ENCODE measurements at places on chromosomes 1 and 21. TPM values are rescaled to one million over a fixed set of nuclear protein-coding genes. Genes with fewer than 3 reads are reported as not detected.

DNA sequence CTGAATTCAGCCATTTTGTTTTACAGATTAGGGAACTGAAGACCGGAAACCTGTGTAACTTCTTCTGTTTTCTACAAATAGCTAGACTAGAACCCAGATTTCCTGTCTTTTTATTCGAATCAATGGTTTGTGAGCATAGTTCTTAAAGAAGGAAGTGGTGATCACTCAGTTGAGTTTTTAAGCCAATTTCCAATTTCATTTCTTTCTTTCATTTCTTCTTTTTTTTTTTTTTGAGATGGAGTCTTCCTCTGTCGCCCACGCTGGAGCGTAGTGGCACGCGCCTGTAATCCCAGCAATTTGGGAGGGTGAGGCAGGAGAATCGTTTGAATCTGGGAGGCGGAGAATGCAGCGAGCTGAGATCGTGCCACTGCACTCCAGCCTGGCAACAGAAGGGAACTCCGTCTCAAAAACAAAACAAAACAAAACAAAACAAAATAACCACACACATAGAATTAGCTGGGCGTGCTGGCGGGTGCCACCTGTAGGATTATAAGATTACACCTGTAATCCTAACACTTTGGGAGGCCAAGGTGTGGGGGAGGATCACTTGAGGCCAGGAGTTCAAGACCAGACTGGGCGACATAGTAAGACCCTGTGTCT lies 3.0 kb upstream of the MDM4 start:
- no peak overlapping the region for H3K4me3 ChIP-seq
- no peak overlapping the region for H3K27ac ChIP-seq
- no peaks in the 10 kb centered on the region for H3K27me3 ChIP-seq
- H3K4me1 ChIP-seq, result no peaks in the 10 kb centered on the region
- H3K36me3 ChIP-seq, result no peaks in the 10 kb centered on the region
- DNase-seq, result no peak

DNA sequence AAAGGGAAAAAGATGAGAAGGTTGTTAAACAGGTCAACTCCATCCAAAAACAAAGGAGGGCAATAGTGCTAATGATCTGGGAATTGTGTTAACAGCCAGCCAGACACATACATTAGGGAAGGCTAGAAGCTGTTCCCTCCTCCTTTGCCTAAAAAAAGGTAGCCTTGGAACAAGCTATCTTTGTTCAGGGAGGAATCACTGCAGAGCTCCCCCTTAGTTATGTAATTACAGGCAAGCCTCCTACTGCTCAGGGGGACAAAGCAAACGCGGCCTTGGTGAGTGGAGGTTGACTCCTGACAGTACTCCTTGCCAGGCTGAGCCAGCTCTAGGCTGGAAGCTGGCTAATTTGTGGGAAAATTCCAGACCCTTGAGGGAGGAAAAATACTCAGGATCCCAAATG lies 97.6 kb downstream of the VAV3 start:
- H3K27me3 ChIP-seq, result no peaks in the 10 kb centered on the region
- no peak overlapping the region for H3K4me3 ChIP-seq

DNA sequence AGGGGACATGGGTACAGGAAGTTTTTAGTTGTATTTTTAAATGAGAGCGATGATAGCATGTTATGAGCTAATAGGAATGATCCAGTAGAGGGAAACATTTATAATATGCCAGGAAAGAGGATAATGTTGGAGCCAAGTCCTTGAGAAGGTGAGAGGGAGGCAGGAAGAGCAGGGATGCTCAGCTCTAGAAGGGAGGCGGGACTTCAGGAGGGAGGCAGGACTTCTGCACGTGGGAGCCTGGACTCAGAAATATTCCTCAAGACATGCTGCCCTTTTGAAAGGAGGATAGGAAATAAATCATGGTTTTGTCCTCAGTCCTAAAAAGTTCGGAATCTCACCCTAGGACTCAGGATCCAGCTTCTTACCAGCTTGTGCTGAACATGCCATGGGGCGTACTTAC lies 5.9 kb downstream of the ADARB1 start:
- no peak overlapping the region for H3K4me3 ChIP-seq
- no peaks in the 10 kb centered on the region for H3K36me3 ChIP-seq
- peaks cover 38% of the 10 kb centered on the region for H3K4me1 ChIP-seq
- no peaks in the 10 kb centered on the region for H3K27me3 ChIP-seq
- peak; percentile 17 for DNase-seq

DNA sequence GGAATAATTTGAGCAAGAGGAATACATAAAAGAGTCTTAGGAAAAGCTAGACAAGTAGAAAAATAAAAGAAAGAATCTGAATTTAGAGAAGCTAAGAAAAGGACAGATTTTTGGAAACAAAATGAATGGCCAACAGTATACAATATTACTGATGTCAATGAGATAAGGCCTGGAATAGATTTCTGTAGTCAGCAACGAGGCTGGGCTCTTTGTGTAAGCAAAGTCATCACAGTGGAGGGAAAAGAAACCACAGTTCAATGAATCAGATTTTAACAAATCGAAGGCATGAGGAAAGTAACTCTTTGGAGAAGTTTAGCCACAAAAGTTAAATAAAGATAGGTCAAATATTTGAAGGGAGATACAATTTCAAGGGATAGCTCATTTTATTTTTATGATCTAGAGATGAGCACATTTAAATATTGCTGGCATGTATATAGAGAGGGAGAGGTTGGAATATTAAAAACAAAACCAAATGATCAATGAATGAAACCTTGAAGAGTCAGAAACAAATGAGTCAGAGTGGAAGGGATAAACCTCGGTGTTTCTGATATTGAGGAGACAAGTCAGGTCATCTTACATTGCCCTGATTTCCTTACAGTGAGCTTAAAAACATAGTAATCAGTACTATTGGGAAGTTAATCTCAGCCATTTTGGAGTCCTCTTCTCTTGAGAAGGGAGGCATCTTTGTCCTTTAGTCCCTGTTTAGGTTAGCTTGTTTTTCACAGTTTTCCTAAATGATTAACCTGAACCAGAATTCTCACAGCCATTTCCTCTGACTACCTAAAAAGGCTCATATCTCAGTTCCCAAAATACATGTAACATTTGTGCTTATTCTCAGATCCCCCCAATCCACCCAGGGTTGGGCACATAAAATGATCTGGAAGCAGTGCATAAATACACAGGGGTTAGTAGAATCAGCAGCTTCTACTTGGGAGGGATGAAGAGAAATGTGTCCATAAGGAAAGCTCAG lies 620.0 kb upstream of the B3GALT2 start:
- H3K36me3 ChIP-seq, result no peaks in the 10 kb centered on the region
- no peak for DNase-seq
- no peak overlapping the region for H3K27ac ChIP-seq
- no peaks in the 10 kb centered on the region for H3K4me1 ChIP-seq

DNA sequence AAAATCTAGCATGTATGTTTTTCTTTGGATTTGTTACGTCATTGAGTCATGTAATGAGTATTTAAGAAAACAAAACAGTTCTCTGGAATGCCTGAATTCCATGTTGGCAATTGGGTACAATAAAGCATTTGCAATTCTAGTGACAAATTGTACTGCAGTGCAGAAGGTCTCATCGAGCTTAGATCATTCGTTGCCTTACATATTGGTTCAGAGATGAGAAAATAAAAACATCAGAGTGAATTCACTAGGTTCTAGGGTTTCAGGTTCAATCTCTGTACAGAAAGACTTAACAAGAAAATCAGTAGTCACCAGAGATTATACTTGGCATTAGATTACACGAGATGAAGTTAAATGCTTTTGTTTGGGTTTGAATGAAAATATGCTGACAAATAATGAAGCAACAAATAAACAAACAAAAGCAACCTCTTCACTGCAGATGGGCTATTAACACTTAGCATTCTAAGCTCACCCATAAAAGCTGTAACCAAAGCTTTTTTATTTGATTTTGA lies 124.7 kb downstream of the RYR2 start:
- no peaks in the 10 kb centered on the region for H3K27me3 ChIP-seq
- no peaks in the 10 kb centered on the region for H3K4me1 ChIP-seq
- DNase-seq, result no peak

DNA sequence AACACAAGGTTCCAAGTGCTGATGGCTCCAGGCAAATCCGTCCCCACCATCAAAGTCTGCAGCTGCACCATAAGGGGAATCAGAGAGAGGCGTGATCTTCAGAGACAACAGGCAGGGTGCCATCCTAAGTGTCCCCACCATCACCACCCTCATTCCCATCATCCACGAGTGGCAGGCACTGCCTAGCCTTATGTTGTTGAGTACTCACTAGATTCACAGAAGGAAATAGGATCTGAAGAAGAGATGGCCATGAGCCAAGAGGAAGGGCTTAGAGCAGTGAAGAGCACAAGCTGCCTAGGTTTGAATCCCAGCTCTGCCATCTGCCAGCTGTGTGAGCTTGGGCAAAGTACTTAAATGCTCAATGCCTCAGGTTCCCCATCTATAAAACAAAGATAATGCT lies 207.3 kb upstream of the CSF3R start:
- no peaks in the 10 kb centered on the region for H3K36me3 ChIP-seq
- no peak for DNase-seq
- H3K4me3 ChIP-seq, result no peak overlapping the region
- 0 out of 2 replicates have a peak, but pooled peaks cover under 1% of the 10 kb centered on the region for H3K27me3 ChIP-seq

DNA sequence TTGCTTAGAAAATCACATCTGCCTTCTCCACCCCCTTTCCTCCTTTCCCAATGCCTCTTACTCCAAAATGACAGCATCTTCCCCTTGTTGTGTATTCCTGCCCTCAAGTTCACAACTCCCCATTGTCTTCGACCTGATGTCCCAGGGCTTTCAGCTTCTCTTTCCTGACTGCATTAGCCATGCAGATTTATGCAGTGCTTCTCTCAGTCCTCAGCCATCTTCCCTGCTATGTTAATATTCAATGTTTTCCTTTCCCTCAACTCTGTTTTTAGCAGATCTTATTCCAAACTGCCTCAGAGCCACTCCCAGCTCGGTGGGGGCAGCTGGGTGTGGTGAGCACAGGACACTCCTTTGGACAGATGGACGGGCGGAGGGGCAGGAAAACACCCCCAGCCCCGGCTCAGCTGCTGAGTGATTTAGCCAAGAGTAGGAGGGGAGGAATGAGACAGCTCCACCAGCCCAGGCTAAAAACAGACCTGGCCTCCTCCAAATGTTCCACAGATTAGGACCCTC lies 71.0 kb downstream of the CD2 start:
- DNase-seq, result peak; percentile 17
- H3K4me3 ChIP-seq, result no peak overlapping the region
- H3K27me3 ChIP-seq, result no peaks in the 10 kb centered on the region
- H3K27ac ChIP-seq, result no peak overlapping the region

GRCh38 chr1:205800427-205800826 lies 12.6 kb downstream of the SLC41A1 start:
- H3K4me1 ChIP-seq, result peaks cover 10% of the 10 kb centered on the region
- H3K4me3 ChIP-seq, result no peak overlapping the region
- 0 out of 2 replicates have a peak, but pooled peaks cover 5% of the 10 kb centered on the region for H3K36me3 ChIP-seq
- H3K27me3 ChIP-seq, result no peaks in the 10 kb centered on the region
- no peak for DNase-seq

DNA sequence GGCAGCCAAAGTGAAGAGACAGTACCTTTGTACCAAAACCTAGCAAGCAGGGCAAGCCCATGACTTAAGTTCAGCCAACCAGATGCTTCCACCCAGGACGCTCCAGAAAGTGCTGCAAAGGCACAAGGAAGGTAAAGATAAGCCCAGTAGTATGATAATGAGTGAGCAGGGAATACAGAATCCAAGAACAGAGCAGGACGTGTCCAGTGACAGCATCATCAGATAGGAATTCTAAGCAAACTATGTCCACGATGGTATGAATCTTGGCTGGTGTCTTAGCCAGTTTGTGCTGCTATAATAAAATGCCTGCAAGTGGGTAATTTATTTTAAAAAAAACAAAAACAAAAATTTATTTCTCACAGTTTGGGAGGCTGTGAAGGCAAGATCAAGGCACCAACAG lies 13.6 kb downstream of the GJA4 start:
- peaks cover 8% of the 10 kb centered on the region for H3K4me1 ChIP-seq
- no peak overlapping the region for H3K27ac ChIP-seq
- no peaks in the 10 kb centered on the region for H3K36me3 ChIP-seq
- DNase-seq, result peak; percentile 59
- H3K27me3 ChIP-seq, result no peaks in the 10 kb centered on the region

GRCh38 chr1:234078143-234078542 lies 173.7 kb downstream of the SLC35F3 start:
- no peak overlapping the region for H3K27ac ChIP-seq
- no peak for DNase-seq
- H3K36me3 ChIP-seq, result no peaks in the 10 kb centered on the region
- H3K4me1 ChIP-seq, result no peaks in the 10 kb centered on the region
- peaks cover 3% of the 10 kb centered on the region for H3K27me3 ChIP-seq

- peaks cover 7% of the 10 kb centered on the region for H3K4me1 ChIP-seq
- no peak overlapping the region for H3K4me3 ChIP-seq
- peak; percentile 96 for DNase-seq
- no peaks in the 10 kb centered on the region for H3K27me3 ChIP-seq
- H3K27ac ChIP-seq, result peak overlapping the region; percentile 54
- H3K36me3 ChIP-seq, result no peaks in the 10 kb centered on the region
Measured at GRCh38 chr1:234544087-234544579, 65.2 kb upstream of the TARBP1 start.

- H3K27me3 ChIP-seq, result no peaks in the 10 kb centered on the region
- H3K36me3 ChIP-seq, result no peaks in the 10 kb centered on the region
- no peak overlapping the region for H3K27ac ChIP-seq
Measured at GRCh38 chr21:25405984-25406383, 201.3 kb downstream of the MRPL39 start.

- peaks cover 8% of the 10 kb centered on the region for H3K4me1 ChIP-seq
- H3K27me3 ChIP-seq, result no peaks in the 10 kb centered on the region
- no peak overlapping the region for H3K4me3 ChIP-seq
Measured at GRCh38 chr1:65412256-65412983, 8.0 kb upstream of the LEPR start.

- peak; percentile 36 for DNase-seq
- no peaks in the 10 kb centered on the region for H3K4me1 ChIP-seq
- no peak overlapping the region for H3K4me3 ChIP-seq
Measured at GRCh38 chr1:67479146-67479891, 49.1 kb upstream of the SERBP1 start.

DNA sequence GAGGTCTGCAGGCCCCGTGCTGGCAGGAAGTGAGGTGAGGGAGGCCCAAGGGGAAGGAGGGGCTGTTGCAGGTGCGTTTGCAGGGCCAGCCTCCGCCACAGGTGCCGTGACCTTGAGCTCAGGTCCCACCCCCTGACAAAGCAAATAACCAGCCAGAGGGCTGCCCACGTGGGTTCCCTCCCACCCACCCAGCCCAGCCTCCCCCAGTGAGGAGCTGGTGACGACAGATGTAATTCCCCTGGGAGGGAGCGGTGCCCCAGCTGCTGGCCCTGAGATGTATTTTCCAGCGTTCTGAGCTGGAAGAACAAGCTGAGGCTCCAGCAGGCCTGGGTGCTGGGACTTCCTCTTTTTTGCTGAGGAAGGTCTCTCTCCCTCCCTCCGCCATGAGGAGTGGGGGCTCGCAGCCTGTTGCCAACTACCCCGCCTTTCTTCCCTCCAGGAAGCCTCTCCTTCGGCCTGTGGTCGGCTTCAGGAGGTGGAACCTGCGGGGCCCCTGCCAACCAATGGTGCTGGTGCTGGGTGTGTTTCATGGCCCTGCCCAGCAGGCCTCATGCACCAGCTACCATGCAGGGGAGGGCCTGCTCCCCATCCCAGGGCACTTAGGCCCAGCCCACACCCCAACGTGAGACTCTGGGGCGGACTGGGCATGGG lies 153.2 kb downstream of the PRDM16 start:
- peaks cover 66% of the 10 kb centered on the region for H3K27me3 ChIP-seq
- H3K4me3 ChIP-seq, result no peak overlapping the region
- no peak overlapping the region for H3K27ac ChIP-seq
- no peaks in the 10 kb centered on the region for H3K4me1 ChIP-seq

The FAM163A gene
- not detected for total RNA-seq

The DNASE2B gene
- total RNA-seq, result not detected

The LAMTOR5 gene
- 145 TPM for total RNA-seq

The FLG gene
- 3.0 TPM for total RNA-seq

The ADAM30 gene
- total RNA-seq, result not detected

The MIXL1 gene
- total RNA-seq, result not detected

The POU2F1 gene
- 3.4 TPM for total RNA-seq

The PTPRU gene
- total RNA-seq, result 18.0 TPM

The GBP6 gene
- total RNA-seq, result not detected

The VASH2 gene
- not detected for total RNA-seq

All from GM23248 (cell line).